Activated T-helper 9 cell treated with anti-CD3 and anti-CD28 coated beads, Interleukin-2, amount 50 U/mL, for 16 hours (primary cell): ENCODE measurements at places on chromosomes 1 and 21.

DNA sequence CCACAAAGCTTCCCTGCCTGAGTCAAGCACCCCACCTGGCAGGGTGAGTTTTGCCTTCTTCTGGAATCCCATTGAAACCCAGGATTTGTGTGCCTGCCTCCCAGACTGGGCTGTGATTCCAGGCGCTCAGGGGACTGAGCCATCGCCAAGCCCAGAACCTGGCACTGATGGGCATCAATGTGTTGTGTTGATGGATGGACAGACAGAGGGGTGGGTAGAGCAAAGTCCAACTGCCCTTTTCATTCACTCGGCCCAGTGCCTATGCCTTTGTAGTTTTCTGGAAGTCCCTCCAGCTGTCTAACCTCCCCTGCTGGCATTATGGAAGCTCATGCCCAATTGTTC lies 66.0 kb upstream of the LAPTM5 start:
- no peak for DNase-seq

- DNase-seq, result no peak
Measured at GRCh38 chr1:175744833-175745232, 1.4 kb upstream of the TNR start.

DNA sequence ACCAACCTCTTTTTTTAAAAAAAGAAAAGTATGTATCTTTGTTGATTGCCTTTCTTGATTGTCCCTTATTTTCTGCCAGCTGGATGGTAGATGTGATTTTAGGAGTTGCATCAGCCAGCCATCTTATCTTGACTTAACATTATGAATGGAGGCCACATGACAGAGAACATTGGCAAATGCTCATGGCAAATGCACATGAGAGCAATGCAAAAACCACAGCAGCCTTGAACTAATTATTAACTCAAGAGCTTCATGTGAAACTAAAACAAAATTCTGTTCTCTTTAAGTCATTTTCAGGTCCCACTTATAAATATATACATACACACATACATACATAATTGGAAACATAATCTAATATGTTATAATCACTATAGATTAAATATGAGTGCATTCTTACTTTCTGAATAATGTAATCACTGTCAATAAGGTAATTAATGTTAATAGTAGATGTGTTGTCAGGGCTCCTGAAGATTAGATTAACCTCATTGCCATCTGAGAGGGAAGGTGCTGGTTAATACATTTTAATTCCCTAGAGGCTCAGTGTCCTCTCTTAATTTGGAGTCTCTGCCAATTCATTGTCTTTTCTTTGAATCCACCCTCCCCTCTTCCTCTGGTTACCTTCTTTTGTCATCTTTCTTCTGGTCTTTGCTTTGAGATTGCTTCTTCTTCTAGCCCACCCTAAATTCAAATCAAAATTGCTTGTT lies 962.2 kb downstream of the ADGRL2 start:
- DNase-seq, result no peak

- DNase-seq, result no peak
Measured at GRCh38 chr1:223496883-223497282, 103.7 kb downstream of the CCDC185 start.

GRCh38 chr1:67429011-67429527 lies 1.1 kb downstream of the SERBP1 start:
- peak; percentile 38 for DNase-seq

GRCh38 chr1:116375148-116375886 lies 2.3 kb downstream of the ATP1A1 start:
- no peak for DNase-seq

- no peak for DNase-seq
Measured at GRCh38 chr1:244639561-244639960, 13.4 kb upstream of the DESI2 start.

DNA sequence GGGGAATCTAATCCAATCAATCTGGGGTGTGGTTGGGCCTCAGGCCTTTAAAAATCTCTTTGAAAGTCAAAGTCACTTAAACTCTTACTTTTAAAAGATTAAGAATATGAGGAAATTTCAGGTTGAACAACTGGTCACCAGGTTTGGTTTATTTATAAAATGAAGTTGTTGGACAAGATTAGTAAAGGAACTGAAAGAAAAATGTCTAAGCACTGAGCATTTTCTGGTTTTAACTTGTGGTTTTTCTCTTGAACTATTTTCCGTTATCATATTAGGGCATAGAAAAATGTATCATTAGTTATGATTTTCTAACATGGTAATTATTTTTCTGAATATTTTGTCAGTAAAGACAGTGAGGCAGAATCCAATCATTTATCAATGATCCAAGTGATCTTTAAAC lies 49.6 kb downstream of the RGS2 start:
- no peak for DNase-seq

GRCh38 chr21:19197950-19198349 lies 794.4 kb upstream of the TMPRSS15 start:
- DNase-seq, result no peak

DNA sequence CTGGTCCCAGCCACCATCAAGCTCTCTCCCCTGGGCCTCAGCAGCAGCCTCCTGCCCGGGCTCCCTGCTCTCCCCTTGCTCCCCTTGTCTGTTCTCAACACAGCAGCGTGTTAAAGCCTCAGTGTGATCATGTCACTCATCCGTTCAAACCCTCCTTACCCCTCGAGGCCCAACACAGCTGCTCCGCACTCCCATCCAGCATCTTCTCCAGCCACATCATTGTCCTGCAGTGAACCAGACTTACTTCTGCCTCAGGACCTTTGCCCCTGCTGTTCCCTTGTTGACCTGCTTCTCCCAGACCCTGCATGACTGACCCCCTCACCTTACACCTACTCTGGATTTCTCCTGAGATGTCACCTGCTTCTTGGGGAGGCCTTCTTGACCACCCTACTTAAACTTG lies 13.3 kb downstream of the CDK18 start:
- DNase-seq, result no peak

DNA sequence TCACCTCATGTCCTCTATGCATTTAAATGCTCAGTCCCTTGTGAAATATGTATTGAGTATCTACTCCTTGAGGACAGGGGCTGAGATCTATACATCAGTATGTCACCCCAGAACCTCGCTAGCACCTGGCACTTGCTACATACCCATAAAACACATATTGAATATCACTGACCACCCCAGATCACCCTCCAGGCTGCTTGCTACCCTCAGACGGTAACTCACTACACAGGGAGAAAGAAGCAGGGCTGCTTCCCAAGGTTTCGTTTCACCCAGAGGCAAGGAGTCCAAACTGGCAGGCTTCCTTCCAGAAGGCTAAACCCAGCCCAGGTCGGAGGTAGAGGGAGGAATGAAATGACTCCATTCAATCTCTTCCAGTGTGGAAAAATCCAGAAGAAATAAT lies 8.5 kb downstream of the INKA2 start:
- no peak for DNase-seq

- DNase-seq, result no peak
Measured at GRCh38 chr1:195965036-195965435, 643.2 kb downstream of the KCNT2 start.

DNA sequence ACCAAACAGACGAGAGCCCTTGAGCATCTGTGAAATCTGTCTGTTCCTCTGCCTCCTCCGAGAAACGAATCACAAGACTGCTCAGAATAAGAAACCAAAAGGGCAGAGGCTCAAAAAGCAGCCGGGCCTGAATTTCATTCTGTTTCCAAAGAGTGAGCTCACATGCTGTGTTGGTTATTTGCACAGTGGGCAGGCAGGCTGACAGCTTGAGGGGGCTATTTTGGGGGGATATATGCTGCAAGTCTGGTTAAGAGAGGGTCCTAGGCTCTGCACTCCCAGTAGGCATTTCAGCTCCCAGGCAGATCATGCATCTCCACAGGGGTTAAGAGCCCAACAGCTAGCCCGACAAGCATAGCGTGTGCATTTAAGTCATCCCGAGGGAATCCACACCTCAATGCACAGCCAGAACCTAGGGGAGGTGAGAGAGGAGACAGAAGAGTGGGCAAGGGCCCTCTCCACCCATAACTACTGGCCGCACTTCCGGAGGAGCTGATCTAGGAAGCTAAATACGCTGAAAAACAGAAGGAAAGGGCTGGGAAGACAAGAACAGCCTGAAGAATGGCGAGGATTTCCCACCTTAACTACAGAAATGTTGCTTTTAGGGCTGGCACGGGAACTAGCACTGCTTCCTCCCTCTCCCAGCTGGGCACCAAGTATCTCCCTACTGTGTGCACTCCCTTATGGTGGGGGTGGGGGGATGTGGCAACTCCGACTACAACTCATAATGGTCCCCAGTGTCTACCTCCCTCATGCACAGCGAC lies 3.7 kb downstream of the PGBD5 start:
- DNase-seq, result no peak

DNA sequence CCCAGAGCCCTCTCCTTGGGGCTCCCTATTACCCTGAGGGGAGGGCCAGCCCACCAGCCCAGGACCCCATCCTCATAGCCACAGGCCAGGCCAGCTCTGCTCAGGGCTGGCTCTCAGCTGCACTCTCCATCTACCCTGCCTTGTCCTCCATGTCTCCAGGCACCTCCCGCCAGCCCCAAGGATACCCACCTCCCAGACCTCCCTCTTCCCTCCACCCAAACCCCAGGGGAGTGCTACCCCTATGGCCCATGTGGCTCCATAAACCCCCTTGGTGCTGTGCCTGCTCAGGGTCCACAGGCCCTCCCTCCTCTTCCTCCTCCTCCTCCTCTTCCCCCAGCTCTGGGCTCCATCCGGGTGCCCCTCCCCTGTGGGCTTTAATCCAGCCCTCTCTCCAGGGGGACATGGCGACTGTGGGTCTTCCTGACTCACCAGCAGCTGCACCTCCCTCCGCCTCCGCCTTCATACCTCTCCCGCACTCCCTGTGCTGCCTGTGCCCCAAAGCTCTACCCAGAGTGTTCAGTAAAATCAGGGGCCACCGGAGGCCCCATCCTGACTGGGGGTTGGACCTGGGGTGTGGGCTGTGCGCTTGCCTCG lies 9.1 kb downstream of the YBEY start:
- DNase-seq, result no peak

GRCh38 chr1:8164670-8165069 lies 138.6 kb upstream of the ERRFI1 start:
- no peak for DNase-seq

GRCh38 chr1:84862810-84863251 lies 30.2 kb downstream of the LPAR3 start:
- peak; percentile 26 for DNase-seq

DNA sequence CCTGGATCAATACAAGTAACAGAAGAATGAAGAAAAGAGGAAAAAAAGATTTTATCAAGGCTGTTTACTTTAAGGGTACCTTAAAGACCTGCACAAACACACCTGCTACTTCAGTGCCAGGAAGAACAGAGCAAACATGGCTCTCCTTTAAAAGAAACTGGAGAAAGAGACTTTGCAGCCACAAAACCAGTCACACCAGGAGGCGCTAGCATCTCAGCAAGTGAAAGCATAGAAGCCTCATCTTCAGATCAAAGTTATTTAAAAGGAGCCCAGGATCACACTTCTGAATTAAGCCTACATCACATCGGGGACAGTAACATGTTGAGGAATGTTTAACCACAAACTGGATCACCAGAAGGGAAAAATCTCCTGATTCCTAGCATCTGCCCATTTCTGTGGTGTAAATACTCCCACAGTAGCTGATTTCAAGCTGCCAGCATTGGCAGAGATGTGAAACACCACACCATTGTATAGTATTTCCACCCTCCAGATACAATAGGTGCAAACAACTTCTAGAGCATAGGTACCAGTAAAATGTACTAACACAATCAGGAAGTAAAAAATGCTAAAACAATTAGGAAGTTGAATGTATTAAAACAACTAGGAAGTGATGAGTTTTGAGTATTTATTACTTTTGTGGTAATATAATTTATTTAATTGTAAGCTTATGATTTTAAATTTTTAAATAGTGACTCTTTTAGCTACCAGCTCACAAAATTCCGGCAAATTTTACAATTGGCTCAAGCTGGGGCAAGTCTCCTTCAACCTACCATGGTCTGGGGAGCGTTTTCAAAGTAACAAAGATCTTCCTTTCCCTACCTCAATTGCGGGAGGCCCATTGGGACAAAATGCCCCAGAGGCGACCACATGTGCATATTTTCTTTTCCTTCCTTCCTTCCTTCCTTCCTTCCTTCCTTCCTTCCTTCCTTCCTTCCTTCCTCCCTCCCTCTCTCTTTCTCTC lies 105.3 kb upstream of the CLDN14 start:
- no peak for DNase-seq

GRCh38 chr1:201153474-201154388 lies 543 bp downstream of the TMEM9 start:
- no peak for DNase-seq

DNA sequence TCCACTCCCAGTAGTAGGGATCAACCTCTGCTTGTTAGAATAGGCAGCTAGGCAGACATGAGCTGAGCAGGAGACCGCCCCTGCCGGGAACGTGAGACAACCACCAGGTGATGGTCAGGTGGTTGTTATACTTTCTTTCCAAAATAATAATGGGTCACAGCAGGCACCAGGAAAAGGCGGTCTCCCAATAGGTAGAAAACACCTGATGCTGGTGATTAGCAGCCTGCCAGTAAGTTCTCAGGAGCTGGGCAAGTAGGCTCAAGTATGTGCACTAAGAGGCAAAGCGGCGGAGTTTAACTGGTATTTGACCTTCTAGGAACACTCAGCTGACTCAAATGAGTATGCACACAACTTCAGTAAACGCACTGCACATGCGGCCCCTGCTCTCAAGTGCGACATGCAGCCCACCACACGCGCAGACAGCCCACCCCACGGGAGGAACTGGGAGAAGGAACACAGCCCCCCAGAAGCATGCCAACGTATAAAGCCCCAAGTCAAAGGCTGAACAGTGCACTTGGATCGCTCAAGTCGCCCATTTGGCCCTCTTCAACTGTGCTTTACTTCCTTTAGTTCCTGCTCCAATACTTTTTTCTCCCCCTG lies 80.0 kb downstream of the DESI2 start:
- DNase-seq, result no peak

- no peak for DNase-seq
Measured at GRCh38 chr1:157658571-157658970, 42.0 kb downstream of the FCRL3 start.

GRCh38 chr1:157831968-157832626 lies 9.5 kb downstream of the CD5L start:
- no peak for DNase-seq

GRCh38 chr21:43917515-43918384 lies 52.7 kb downstream of the AGPAT3 start:
- no peak for DNase-seq

DNA sequence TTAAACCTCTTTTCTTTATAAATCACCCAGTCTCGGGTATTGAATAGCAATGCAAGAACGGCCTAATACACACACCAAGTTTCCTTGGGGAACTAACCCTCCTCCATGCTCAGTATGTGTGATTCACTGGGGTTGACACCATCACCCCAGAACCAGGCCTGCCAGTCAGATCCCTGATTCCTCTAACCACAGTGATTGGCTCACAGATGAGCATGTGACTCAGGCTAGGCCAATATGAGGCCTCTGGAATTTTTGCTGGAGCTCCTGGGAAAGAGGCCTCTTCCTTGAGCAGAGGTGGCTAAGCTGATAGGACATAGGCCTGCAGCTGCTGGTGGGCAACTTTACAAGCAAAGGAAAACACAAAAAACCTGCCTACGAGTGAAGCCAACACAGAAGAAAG lies 74.7 kb upstream of the ZBTB40 start:
- no peak for DNase-seq

DNA sequence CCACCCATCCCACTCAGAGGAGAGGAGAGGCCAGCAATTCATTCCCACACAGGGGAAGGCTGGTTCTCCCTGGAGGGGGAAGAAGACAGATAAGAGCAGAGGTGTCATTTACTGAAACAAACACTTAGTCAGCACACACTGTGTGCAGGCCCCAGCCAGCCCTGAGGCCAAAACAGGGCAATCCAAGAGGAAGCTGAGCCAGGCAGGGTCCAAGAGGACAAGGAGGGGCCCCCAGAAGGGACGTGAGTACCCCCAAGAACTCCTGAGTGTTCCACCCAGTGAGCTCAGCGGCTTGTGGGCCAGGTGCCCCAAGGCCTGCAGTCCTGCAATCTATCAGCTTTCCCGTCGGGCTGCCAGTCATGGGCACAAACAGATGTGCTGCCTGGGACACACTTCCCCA lies 15.8 kb downstream of the ADGRB2 start:
- no peak for DNase-seq
